ENCODE measurements at places on chromosomes 3 and 15.

- DNase-seq: no peak
These were observed 150.6 kb downstream of the RAB11A start for GRCh38 chr15:66019826-66020398.

DNA sequence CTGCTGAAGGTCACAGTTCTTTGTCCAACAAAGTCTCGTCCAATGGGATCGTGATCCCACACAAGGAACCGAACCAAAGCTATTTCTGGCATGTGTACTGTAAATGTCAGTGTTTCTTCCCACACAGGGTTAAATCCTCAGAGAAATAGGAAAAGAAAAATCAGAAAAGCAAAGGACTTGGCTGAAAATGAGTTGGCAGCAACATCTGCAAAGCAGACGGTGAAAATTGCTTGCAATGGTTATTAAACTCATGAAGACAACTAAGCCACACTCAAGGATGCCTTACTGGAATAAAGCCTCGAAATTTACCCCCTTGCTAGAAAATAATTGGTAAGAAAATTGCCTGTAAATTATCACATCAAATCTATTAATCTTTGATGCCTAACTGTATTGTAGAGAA, 195.2 kb upstream of the STRIT1 start:
- no peak for DNase-seq

DNA sequence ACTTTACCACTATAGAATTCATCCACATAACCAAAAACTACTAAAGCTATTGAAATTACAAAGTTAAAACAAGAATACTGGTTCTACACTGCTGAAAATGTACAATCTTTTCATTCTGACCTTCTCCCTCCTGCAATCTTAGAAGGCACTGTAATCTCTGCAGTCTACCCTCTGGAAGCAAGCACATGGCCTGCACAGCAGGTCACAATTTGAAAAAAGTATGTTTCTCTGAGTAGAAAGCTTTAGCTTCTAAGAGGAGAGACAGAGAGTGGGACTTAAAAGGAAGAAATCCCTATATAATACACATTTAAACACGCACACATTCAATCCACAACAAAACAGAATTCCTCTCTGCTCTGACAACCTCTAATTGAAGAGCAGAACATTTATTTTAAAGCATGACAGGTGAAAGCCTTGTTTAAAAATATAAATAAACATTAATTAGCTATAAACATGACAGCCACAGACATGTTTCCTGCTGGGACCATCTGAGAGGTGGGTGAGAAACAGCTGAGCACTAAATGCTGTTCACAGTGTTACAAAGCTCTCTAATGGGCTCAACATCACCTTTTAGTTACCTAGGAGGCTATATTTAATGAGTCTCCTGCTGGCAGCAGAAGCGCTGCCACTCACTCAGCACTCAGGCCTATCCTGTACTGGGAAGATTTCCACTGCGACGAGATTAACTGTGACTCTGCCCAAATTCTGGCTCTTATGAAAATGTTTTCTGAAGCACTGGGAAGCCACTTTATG, 447.4 kb downstream of the AGBL1 start:
- no peak for DNase-seq

GRCh38 chr15:65766422-65767263, 25.4 kb downstream of the DENND4A start:
- no peak for DNase-seq

Data from stimulated activated CD8-positive, alpha-beta memory T cell treated with anti-CD3 and anti-CD28 coated beads, Interleukin-12 subunit alpha, Interleukin-12 subunit beta, amount 100 ng/mL, for 1 hour (primary cell).